ENCODE measurements at places on chromosomes 2 and 18.

GRCh38 chr2:237818066-237818473, 19.5 kb downstream of the RBM44 start:
- DNase-seq = no peak

DNA sequence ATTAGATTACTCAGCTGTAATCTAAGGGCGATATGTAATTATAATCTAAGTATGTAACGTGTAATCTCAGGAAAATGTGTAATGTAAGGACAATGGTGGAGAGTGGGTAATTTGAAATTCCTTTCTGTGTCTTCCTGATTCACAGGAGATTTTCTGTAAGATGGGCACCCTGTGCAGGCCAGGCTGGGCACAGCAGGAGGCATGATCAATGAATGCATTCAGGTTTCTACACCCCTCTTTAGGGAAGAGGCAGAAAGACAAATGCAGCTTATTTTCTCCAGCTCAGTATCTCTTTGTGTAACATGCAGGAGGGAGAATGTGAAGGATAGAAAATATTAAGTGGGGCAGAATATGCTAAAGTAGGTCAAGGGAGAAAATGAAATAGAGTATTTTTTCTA, 320.1 kb downstream of the PIK3C3 start:
- no peak for DNase-seq

DNA sequence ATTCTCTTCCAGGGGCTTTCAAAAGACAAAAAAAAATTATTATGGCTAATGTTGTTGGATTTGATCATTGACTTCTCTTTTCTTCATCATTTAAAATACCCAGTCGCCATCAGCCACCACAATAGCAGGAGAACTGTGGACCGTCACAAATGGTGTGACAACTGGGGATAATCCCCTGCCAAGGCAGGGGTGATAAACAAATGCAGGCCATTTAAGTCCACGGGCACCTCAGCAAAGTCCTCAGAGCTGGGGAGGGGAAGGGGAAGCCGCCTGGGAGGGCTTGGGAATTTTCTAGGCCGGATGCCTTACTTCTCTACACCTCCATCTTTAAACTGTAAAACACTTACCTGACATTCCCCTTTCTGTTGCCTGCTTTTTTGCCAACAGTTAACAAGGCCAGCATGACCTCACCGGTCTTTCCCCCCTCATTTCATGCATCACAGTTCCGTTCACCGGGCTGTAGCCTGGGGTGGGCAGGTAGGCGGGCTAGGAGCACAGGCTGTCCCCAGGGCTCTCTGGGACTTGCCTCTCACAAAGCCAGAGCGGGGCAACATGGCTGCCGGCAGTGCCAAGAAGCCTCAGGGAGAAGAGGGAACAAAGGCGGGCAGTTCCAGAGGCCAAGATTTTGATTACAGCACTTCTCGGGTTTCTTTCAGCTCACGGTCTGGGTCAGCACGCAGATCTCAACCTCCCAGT, 820.4 kb downstream of the BCL11A start:
- no peak for DNase-seq

- DNase-seq = no peak
Measured at GRCh38 chr2:240961910-240962299, 36.5 kb upstream of the SNED1 start.

DNA sequence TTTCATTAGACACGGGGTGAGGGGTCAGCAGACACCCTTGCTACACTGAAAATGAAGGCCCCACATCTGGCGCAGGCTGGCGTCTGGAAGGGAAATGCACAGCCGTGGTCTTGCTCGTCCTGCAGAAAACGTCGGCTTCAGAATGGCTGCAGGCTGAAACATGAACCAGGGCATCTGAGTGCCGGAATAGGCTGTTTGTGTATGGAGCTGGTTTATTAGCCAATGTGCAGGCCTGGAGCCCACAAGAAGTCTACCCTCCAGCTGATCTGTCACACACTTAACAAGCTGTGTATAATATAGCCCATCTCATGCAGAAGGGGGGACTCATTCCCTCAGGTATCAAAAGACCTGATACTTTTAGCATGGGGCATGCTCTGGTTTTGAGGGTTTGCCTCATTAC, 153.4 kb upstream of the SOX11 start:
- DNase-seq = no peak
